Stomach (tissue), 19 donors: ENCODE measurements at places on chromosomes 7 and 10. TPM values are rescaled to one million over a fixed set of nuclear protein-coding genes. Genes with fewer than 3 reads are reported as not detected.
A peak's percentile ranks its signal among the peaks of the same experiment; 100 is the strongest.

The CFAP46 gene
- 5.8 TPM for polyA plus RNA-seq

The OPN4 gene
- polyA plus RNA-seq = not detected

The PON1 gene
- polyA plus RNA-seq = not detected

GRCh38 chr10:63437116-63437949, 28.4 kb downstream of the JMJD1C start:
- DNase-seq = no peak
- H3K27ac ChIP-seq = no peak overlapping the region
- no peaks in the 10 kb centered on the region for H3K27me3 ChIP-seq
- no peaks in the 10 kb centered on the region for H3K36me3 ChIP-seq
- no peak overlapping the region for H3K4me3 ChIP-seq

The NXPH1 gene
- not detected for polyA plus RNA-seq

DNA sequence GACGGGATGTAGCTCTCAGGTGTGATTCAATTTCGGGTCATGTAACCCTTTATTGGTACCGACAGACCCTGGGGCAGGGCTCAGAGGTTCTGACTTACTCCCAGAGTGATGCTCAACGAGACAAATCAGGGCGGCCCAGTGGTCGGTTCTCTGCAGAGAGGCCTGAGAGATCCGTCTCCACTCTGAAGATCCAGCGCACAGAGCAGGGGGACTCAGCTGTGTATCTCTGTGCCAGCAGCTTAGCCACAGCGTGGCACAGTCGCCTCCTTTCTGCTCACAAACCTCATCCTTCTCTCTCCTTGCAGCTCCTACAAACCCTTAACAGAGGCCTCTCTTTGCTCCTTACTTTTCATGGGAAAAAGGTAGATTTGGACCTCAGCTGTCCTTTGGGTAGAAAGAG, 197.5 kb upstream of the PRSS58 start:
- peaks cover 7% of the 10 kb centered on the region for H3K4me1 ChIP-seq
- no peaks in the 10 kb centered on the region for H3K36me3 ChIP-seq
- no peak for DNase-seq
- no peak overlapping the region for H3K4me3 ChIP-seq

The GALNT17 gene
- polyA plus RNA-seq = 0.87 TPM

The ATOH7 gene
- polyA plus RNA-seq = not detected

The SLC18A3 gene
- polyA plus RNA-seq = not detected

DNA sequence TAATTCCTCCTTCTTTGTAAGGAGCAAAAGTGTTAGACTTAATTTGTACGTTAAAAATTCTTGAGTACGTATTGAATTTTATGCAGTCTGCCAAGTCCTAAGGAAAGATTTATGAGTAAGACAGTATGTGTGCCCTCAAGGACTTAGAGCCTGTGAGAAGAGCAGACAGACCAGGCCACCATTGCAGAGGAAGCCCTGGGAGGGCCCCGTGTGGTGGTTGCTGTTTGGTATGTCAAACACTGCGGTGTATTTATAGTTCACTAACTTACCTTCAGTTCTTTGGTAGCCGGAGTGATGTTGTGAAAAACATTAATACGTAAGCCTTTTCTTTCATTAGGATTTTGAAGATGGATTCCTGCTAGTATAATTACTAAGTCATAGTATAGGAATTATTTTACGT, 82.9 kb downstream of the GALNT11 start:
- peaks cover 73% of the 10 kb centered on the region for H3K36me3 ChIP-seq
- H3K27me3 ChIP-seq = no peaks in the 10 kb centered on the region
- no peak overlapping the region for H3K4me3 ChIP-seq
- DNase-seq = no peak
- no peaks in the 10 kb centered on the region for H3K4me1 ChIP-seq

The ENTPD1 gene
- 6.0 TPM for polyA plus RNA-seq

- peaks cover 56% of the 10 kb centered on the region for H3K4me1 ChIP-seq
- H3K27ac ChIP-seq = no peak overlapping the region
- no peaks in the 10 kb centered on the region for H3K27me3 ChIP-seq
- no peaks in the 10 kb centered on the region for H3K36me3 ChIP-seq
- H3K4me3 ChIP-seq = no peak overlapping the region
Observed at GRCh38 chr7:38195804-38196595, 18.0 kb downstream of the STARD3NL start.

DNA sequence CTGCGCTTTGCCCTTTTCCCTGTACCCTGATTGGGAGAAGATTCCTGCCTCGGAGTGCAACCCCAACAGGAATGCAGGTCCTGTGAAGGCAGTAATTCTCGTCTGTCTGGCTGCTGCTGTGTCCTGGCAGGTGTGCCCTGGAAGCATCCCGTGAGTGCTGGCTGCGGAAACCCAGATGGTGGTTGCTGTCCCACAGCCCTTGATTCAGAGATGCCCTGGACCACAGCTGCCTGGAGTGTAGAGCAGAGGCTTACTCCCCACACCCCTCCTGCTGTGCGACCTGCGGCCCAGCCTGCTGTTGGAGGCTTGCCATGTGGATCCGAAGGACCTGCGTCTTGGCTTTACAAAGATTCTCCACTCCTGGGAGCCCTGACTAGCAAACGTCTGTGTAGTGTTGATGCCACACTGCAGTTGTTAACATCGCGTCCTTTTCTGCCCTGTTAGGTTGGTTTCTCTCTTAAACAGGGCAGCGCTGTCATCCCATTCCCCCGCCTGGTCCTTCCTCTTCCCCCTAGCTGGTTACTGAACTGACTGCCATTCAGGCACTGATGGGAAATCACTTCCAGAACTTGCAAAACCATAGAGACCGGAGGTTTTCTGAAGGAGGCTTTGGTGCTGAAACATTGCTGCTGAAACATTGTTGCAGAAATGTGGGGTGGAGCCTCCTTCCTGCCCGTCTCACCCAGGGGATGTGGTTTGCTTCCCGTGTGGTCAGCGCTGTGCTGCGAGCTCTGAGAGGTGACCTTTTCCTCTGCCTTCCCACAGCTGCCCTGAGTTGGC, 53.3 kb downstream of the DNAJB6 start:
- no peaks in the 10 kb centered on the region for H3K27me3 ChIP-seq
- no peak for DNase-seq
- H3K27ac ChIP-seq = no peak overlapping the region
- H3K4me1 ChIP-seq = peaks cover 44% of the 10 kb centered on the region
- H3K36me3 ChIP-seq = peaks cover 47% of the 10 kb centered on the region

- H3K27me3 ChIP-seq = no peaks in the 10 kb centered on the region
- H3K4me1 ChIP-seq = no peaks in the 10 kb centered on the region
- H3K4me3 ChIP-seq = no peak overlapping the region
- no peaks in the 10 kb centered on the region for H3K36me3 ChIP-seq
Observed at GRCh38 chr7:42278344-42278743, 41.3 kb upstream of the GLI3 start.

DNA sequence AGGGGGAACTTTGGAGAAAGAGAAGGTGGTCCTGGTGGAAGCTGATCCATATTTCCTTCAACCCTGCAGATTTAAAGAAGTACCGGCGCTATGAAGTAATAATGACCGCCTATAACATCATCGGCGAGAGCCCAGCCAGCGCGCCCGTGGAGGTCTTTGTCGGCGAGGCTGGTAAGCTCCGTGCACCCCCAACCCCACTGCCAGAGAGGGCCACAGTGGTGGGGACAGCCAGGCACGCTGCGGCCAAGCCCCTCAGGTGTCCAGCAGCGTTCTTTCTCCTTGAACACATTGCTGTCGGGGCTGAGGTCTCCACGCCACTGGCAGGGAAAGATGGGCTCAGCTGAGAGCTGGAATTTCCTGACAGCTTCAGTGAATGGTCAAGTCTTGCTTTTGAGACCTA, 503.7 kb upstream of the FOXK1 start:
- no peaks in the 10 kb centered on the region for H3K27me3 ChIP-seq
- no peak overlapping the region for H3K4me3 ChIP-seq
- no peaks in the 10 kb centered on the region for H3K4me1 ChIP-seq
- H3K27ac ChIP-seq = no peak overlapping the region
- no peak for DNase-seq

The PHKG1 gene
- polyA plus RNA-seq = 0.31 TPM

The STAM gene
- polyA plus RNA-seq = 6.8 TPM

GRCh38 chr7:137203351-137203750, 140.2 kb downstream of the PTN start:
- no peaks in the 10 kb centered on the region for H3K4me1 ChIP-seq
- no peak overlapping the region for H3K4me3 ChIP-seq
- H3K27ac ChIP-seq = no peak overlapping the region
- DNase-seq = no peak

The GRID2IP gene
- polyA plus RNA-seq = not detected

GRCh38 chr10:75294518-75294865, 58.7 kb upstream of the COMTD1 start:
- peak overlapping the region; percentile 83 for H3K27ac ChIP-seq
- peaks cover 22% of the 10 kb centered on the region for H3K4me1 ChIP-seq
- H3K27me3 ChIP-seq = no peaks in the 10 kb centered on the region
- DNase-seq = no peak
- H3K36me3 ChIP-seq = no peaks in the 10 kb centered on the region

The MRC1 gene
- 1.9 TPM for polyA plus RNA-seq

DNA sequence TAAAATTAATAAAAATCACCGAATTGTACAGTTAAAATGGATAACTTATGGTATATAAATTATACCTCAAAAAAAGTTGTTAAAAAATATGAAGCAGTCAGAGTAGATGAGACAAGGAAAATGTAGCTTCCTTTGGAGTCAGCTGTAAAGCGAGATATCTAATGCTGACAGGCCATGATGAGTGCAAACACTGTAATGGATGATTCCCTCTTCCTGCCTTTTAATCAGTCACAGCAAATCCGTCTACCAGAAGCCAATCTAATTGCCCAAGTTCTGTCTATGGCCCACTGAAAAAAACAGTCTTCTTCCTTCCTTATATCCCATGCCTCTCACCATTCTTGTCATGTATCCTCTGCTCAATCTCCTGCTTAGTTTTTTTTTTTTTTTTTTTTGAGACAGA, 59.9 kb upstream of the DNAJB12 start:
- no peak overlapping the region for H3K4me3 ChIP-seq
- no peak for DNase-seq
- H3K27ac ChIP-seq = no peak overlapping the region
